Tibial nerve (tissue), 4 donors: ENCODE measurements at places on chromosomes 1 and 21. TPM values are rescaled to one million over a fixed set of nuclear protein-coding genes. Genes with fewer than 3 reads are reported as not detected.

The LCE1F gene
- not detected for total RNA-seq

The A3GALT2 gene
- not detected for total RNA-seq

The RHD gene
- total RNA-seq, result not detected

The HMGB4 gene
- not detected for total RNA-seq

The OR4F29 gene
- total RNA-seq, result 3.3 TPM

The LAMC2 gene
- 4.9 TPM for total RNA-seq
